ENCODE measurements at places on chromosomes 16 and 17. TPM values are rescaled to one million over a fixed set of nuclear protein-coding genes. Genes with fewer than 3 reads are reported as not detected.
A peak's percentile ranks its signal among the peaks of the same experiment; 100 is the strongest.

BCL6B gene
- not detected for total RNA-seq

STAC2 gene
- total RNA-seq = not detected

GRCh38 chr16:88768071-88768783 lies 16.8 kb downstream of the PIEZO1 start:
- H3K27ac ChIP-seq = no peak overlapping the region
- no peak for DNase-seq
- H3K27me3 ChIP-seq = no peaks in the 10 kb centered on the region
- H3K4me1 ChIP-seq = peaks cover 83% of the 10 kb centered on the region

TRPV3 gene
- total RNA-seq = 0.56 TPM

GRCh38 chr17:28948873-28949184 lies 2.5 kb downstream of the PHF12 start:
- H3K27me3 ChIP-seq = no peaks in the 10 kb centered on the region
- peak overlapping the region; percentile 90 for H3K27ac ChIP-seq
- no peak for DNase-seq
- peaks cover 62% of the 10 kb centered on the region for H3K4me1 ChIP-seq

DNA sequence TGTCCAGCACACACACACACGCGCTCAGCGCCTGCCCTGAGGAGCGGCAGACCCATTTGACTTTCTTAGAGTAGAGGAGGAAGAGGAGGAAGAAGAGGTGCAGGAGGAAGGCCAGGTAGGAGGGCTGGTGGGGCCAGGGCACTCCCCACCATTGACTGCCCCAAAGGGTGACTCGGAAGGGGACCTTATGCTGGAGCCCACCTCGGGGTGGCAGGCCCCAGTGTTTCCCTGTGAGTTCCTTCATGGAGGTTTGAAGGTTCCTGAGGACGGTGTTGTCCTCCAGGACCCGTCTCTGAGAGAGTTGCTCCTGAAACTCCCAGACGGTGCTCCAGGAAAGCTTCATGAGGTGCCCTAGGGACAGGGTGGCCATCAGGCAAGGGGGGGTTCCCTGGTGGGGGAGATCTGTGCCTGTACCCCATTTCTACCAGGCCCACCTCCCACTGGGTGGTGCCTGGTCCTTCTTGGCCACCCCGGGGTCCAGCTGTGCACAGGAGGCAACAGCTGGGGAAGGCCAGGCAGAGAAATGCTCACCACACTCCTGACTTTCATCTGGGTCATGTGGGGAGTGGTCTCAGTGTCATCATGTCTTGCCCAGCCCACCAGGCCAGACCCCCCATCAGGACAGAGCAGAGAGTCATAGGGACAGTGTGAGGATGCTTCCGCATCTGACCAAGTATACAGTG lies 89.5 kb downstream of the TNFRSF13B start:
- H3K27me3 ChIP-seq = no peaks in the 10 kb centered on the region
- no peak overlapping the region for H3K27ac ChIP-seq
- no peak overlapping the region for H3K4me3 ChIP-seq
- DNase-seq = no peak
- no peaks in the 10 kb centered on the region for H3K4me1 ChIP-seq

Data from CD4-positive, alpha-beta T cell (primary cell).